Testis (tissue), 5 donors: ENCODE measurements at places on chromosomes 13 and 19. TPM values are rescaled to one million over a fixed set of nuclear protein-coding genes. Genes with fewer than 3 reads are reported as not detected.
A peak's percentile ranks its signal among the peaks of the same experiment; 100 is the strongest.

- H3K36me3 ChIP-seq, result no peaks in the 10 kb centered on the region
- DNase-seq, result no peak
- H3K27ac ChIP-seq, result no peak overlapping the region
- H3K4me3 ChIP-seq, result no peak overlapping the region
- no peaks in the 10 kb centered on the region for H3K27me3 ChIP-seq
Observed at GRCh38 chr13:108363666-108364065, 94.1 kb downstream of the TNFSF13B start.

- no peaks in the 10 kb centered on the region for H3K36me3 ChIP-seq
- no peak overlapping the region for H3K27ac ChIP-seq
- H3K27me3 ChIP-seq, result no peaks in the 10 kb centered on the region
- H3K4me1 ChIP-seq, result no peaks in the 10 kb centered on the region
- no peak overlapping the region for H3K4me3 ChIP-seq
Observed at GRCh38 chr13:45918597-45918996, 67.0 kb upstream of the SIAH3 start.

DNA sequence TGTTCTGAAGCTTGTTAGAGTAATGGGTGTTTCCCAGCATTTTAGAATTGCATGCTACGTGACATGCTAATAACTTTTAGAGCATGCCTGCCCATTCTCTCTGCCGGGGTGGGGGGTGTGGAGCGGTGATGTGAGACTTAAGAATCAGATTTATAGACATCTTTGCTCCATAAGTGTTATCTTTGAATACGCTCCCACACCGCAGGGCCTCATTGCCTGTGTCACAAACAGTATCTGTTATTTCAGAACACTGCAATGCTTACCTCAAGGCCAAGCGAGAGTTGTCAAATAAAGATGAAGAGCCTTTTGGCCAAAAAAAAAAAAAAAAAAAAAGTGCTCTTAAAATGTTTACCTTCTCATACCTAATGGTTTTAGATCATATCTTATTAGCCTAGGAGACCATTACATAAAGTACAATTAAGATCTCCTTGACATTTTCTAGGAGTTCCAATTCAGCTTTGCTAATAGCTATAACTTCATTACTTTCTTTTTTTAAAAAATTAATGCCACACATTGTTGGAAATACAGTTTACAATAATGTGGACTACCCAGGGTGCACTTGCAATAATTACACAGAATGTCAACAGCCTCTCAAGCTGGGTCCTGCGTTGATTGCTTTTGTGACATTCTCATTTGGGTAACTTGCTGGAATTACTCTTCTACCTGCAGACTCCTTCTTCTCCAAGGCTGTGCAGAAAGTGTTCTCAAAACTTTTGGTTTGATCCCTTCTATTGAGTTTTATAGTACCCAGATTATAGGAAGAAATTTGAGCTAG is 525.3 kb downstream of the KLF12 start:
- no peaks in the 10 kb centered on the region for H3K36me3 ChIP-seq
- H3K4me1 ChIP-seq, result no peaks in the 10 kb centered on the region
- H3K27me3 ChIP-seq, result no peaks in the 10 kb centered on the region
- no peak for DNase-seq
- no peak overlapping the region for H3K27ac ChIP-seq
- H3K4me3 ChIP-seq, result no peak overlapping the region

DNA sequence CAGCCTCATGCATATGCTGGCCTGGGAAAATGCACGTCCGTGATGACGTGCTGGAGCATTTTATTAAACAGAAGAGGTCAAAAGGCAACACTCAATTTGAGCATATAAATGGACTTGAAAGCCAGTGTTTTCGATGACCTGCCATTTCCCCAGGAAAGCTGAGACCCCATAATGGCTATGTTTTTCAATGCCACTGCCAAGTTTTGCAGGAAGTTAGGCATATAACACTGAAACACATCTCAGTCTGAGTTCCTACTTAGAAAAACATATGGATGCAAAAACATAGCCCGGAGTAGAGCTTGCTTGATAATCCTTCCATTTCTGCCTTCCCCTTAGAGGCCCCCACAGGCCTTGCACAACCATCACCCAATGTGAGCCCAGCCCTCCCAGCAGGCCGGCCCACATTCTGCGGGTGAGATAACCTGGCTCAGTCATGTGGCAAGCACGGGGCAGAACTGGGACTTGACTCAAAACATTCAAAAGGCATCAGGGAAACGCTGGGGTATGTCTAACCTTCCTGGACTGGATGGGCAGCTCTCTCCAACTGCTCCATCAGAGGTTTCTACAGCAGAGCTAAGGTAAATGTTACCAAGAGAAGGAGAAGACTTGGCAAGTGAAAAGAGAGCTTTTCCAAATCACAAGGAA is 24.9 kb downstream of the EPS15L1 start:
- peaks cover 19% of the 10 kb centered on the region for H3K4me1 ChIP-seq
- H3K4me3 ChIP-seq, result no peak overlapping the region
- H3K27ac ChIP-seq, result no peak overlapping the region

DNA sequence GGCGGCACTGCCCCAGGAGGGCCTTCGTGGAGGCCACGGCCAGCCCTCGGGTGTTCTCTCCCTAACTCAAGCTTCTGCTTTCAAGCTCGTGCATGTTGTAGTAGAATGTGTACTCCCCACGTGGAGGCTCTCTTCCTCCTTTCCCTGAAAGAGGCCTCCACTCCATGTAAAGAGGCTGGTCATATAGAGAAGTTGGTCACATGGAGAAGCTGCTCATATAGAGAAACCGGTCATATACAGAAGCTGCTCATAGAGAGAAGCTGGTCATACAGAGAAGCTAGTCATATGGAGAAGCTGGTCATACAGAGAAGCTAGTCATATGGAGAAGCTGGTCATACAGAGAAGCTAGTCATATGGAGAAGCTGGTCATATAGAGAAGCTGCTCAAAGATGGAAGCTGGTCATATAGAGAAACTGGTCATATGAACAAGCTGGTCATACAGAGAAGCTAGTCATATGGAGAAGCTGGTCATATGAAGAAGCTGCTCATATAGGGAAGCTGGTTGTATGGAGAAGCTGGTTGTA is 152.5 kb downstream of the COL4A1 start:
- no peaks in the 10 kb centered on the region for H3K36me3 ChIP-seq
- H3K27ac ChIP-seq, result no peak overlapping the region
- no peaks in the 10 kb centered on the region for H3K27me3 ChIP-seq
- H3K4me3 ChIP-seq, result no peak overlapping the region

DNA sequence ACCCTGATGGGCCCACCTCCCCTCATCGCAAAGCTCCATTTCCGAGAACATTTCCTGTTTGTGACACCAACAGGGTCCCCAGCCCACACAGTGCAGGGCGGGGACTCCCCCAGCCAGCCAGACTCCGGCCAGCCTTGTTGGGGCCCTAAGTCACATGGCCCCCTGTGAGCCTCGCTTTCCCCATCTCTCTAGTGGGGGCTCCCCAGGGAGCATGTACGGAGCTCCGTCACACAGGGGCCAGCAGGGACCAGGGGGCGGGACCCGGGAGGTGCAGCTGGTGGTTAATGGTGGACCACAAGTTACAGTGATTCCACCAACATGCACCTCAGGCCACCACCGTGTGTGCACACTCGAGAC is 1.7 kb downstream of the TBXA2R start:
- no peaks in the 10 kb centered on the region for H3K36me3 ChIP-seq
- no peaks in the 10 kb centered on the region for H3K27me3 ChIP-seq
- no peak overlapping the region for H3K27ac ChIP-seq
- H3K4me3 ChIP-seq, result no peak overlapping the region

DNA sequence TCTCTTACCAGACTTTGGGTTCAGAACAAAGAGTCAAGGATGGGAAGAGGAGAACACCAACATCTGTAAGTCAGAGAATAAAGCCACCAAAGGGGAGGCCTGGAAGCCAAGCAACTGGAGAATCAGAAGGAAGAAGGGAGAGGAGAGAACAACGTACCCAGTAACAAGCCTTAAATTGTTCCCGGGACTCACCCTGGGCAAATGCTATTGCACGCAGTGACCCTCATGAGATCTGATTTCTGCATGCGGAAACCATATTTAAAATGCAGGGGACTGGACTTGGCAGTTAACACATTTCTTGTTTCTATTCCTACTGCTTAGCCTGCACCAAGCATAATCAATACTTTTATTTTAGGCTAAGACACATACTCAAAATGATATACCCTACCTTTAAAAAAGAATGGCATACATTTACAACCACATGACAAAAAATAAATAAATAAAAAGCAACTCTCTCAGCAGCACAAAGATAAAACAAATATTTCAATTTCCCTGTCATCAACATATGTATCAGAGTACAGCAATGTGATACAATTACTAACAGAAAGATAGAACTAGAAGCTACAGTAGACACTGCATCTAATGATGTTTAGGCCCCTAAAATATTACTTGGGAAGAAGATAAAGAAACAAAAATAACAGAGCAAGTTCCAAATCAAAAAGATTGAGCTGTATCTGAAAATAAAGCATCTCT is 414.6 kb downstream of the ITGBL1 start:
- no peaks in the 10 kb centered on the region for H3K36me3 ChIP-seq
- no peak overlapping the region for H3K27ac ChIP-seq
- no peaks in the 10 kb centered on the region for H3K27me3 ChIP-seq
- no peaks in the 10 kb centered on the region for H3K4me1 ChIP-seq

GRCh38 chr19:8557642-8558238 is 19.5 kb downstream of the MYO1F start:
- DNase-seq, result no peak
- no peaks in the 10 kb centered on the region for H3K36me3 ChIP-seq
- no peaks in the 10 kb centered on the region for H3K27me3 ChIP-seq
- H3K4me1 ChIP-seq, result no peaks in the 10 kb centered on the region

DNA sequence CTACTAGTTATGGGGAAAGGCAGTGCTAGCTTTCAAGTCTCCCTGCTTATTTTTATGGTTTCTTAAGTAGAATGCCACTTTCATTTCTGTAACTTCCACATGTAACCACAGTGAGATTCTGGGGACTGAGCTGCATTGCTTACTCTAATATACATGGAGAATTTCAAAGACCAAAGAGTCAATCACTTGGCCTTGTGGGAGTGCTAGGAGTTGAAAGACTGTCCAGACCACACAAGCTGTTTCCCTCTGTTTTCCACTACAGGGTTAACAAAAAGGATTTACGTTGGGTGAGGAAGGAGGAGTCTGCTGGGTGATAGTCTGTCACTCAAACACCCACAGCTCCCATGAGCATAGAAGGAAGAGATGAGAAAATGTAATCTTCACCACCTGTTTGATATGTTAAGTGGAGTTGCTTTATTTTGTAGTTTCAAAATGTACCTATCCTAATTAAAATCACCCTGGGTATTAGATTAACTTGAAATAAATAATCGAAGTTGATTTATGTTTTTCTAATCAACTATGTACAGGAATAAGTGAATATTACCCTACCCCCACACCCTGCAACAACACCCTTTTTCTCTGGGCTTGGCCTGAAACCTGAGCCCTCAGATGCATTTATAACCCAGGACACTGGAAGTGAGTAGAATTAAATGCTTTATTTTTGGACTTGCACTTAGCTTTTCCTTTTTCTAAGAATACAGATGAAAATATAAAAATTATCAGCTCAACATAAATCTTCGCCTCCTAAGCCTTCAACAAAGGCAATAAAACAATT is 225.8 kb upstream of the SLC10A2 start:
- no peak overlapping the region for H3K4me3 ChIP-seq
- H3K27ac ChIP-seq, result no peak overlapping the region
- no peak for DNase-seq

- H3K27me3 ChIP-seq, result no peaks in the 10 kb centered on the region
- DNase-seq, result no peak
- H3K4me3 ChIP-seq, result no peak overlapping the region
- H3K27ac ChIP-seq, result peak overlapping the region; percentile 77
- no peaks in the 10 kb centered on the region for H3K36me3 ChIP-seq
Observed at GRCh38 chr19:38670921-38671398, 23.5 kb downstream of the ACTN4 start.

- no peaks in the 10 kb centered on the region for H3K27me3 ChIP-seq
- DNase-seq, result no peak
- no peaks in the 10 kb centered on the region for H3K4me1 ChIP-seq
- H3K36me3 ChIP-seq, result no peaks in the 10 kb centered on the region
- no peak overlapping the region for H3K4me3 ChIP-seq
- no peak overlapping the region for H3K27ac ChIP-seq
Observed at GRCh38 chr13:24675806-24676570, 4.2 kb upstream of the ATP12A start.

- no peaks in the 10 kb centered on the region for H3K27me3 ChIP-seq
- no peak for DNase-seq
Observed at GRCh38 chr19:36894849-36895383, 21.2 kb downstream of the ZNF829 start.

DNA sequence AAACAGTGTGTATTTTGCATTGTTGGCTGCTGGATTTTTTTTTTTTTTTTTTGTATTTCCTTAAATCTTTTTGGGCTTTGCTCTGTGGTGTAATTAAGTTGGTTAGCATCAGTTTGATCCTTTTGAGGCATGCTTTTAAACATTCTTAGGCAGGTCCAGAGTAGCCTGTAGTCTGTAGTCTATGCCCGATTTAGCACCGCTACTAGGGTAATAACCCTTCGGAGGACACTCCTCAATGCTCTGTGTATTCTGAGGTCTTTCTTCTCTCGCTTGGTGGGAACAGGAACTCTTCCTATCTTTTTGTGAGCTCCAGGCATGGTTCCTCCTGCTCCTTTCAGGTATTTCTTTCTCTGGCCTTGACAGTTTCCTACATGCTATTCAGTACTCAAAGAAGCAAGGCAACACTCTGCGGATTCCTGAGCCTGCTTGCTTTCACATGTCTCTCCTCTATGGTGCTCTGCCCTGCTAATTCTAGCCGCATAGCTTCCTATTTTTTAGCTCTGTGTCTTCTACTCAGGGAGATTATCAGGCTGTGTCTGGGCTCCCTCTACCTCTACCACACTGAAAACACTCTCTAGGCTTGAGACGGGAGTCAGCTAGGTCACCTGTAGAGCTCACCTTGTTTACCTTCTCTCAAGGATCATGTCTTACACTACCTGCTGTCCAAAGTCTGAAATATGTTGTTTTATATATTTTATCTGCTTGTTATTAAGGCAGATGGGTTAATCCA is 195.1 kb downstream of the NDFIP2 start:
- no peaks in the 10 kb centered on the region for H3K36me3 ChIP-seq
- H3K4me1 ChIP-seq, result no peaks in the 10 kb centered on the region
- no peak for DNase-seq

- no peak for DNase-seq
- no peak overlapping the region for H3K27ac ChIP-seq
- H3K27me3 ChIP-seq, result no peaks in the 10 kb centered on the region
- no peak overlapping the region for H3K4me3 ChIP-seq
- H3K36me3 ChIP-seq, result no peaks in the 10 kb centered on the region
- H3K4me1 ChIP-seq, result no peaks in the 10 kb centered on the region
Observed at GRCh38 chr13:94332359-94333096, 147.0 kb downstream of the DCT start.

- H3K4me1 ChIP-seq, result peaks cover 6% of the 10 kb centered on the region
- no peak overlapping the region for H3K27ac ChIP-seq
- DNase-seq, result no peak
- H3K36me3 ChIP-seq, result no peaks in the 10 kb centered on the region
Observed at GRCh38 chr13:110293037-110293436, 13.9 kb downstream of the COL4A1 start.

GRCh38 chr19:1970003-1970805 is 29.2 kb downstream of the CSNK1G2 start:
- no peaks in the 10 kb centered on the region for H3K4me1 ChIP-seq
- H3K4me3 ChIP-seq, result no peak overlapping the region
- H3K27ac ChIP-seq, result no peak overlapping the region
- no peaks in the 10 kb centered on the region for H3K27me3 ChIP-seq
- no peak for DNase-seq

Gene MOB3A
- total RNA-seq, result 31.6 TPM

Gene C19orf67
- total RNA-seq, result 12.7 TPM

Gene ATP12A
- 1.2 TPM for total RNA-seq

Gene FCAR
- not detected for total RNA-seq

Gene ATP4B
- total RNA-seq, result not detected

Gene RCBTB2
- 12.2 TPM for total RNA-seq

Gene ZNF790
- total RNA-seq, result 7.4 TPM
